ENCODE measurements at places on chromosomes 7 and 10.

DNA sequence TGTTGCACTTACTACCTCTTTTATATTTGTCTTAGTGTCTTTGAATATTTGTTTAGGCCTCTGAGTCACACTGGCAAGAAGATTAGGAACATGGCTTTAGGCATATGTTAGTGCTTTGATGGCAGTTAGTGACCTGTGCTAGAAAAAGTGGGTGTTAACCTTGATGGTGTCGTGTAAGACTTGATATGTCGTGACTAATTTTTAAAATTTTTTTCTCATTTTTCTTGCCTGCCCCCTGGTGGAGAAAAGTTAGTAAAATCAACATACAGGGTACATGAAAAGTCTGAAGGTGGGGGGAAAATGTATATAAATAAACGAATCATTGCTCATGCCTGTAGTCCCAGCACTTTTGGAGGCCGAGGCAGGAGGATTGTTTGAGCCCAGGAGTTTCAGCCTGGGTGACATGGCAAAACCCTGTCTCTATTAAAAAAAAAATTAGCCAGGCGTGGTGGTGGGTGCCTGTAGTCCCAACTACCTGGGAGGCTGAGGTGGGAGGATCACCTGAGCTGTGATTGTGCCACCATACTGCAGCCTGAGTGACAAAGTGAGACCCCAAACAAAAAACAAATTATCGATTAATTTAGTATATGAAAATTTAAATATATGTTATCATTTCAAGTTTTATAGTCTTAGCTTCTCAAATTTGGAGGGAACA is 44.6 kb downstream of the TAX1BP1 start:
- DNase-seq = peak; percentile 17

DNA sequence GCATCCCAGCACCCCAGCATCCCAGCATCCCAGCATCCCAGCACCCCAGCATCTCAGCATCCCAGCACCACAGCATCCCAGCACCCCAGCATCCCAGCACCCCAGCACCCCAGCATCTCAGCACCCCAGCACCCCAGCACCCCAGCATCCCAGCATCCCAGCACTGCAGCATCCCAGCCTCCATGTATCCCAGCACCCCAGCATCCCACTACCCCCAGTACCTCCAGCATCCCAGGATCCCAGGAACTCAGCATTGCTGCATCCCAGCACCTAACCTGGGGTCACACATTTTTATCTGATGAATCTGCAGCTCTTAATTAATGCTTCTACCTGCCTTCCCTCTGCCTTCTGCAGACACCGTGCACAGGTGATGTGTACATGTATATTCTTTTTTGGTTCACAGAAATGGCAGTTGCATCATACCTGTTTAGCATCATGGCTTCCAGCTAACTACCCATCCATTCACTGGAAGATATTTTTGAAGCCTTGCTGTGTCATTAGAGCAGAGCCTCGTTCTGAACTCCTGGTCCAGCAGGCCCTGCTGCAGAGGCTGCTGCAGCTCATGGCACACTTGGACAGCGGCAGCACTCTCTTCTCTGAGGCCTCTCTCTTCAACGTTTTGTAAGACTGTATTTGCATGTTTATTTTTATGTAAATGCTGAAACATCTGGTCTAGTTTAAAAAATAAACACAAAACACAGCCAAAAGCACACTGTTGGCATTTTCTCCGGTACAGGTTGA is 4.6 kb upstream of the CFAP46 start:
- no peak for DNase-seq

- no peak for DNase-seq
Measured at GRCh38 chr10:129710510-129710847, 243.4 kb downstream of the MGMT start.

- DNase-seq = no peak
Measured at GRCh38 chr10:14624600-14624999, 150.1 kb downstream of the FAM107B start.

DNA sequence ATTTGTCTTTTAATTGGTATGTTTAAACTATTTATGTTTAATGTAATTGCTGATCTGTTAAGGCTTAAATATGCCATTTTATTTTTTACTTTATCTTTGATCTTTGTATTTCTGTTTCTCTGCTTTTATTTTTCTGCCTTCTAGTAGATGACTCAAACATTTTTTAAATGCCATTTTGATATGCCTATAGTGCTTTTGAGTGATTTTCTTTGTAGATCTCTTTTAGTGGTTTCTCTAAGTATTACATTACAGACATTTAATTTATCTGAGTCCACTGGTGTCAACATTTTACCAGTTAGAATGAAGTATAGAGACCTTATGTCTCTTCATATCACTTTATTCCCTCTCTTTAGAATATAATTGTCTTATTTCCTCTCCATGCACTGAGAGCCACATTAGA is 32.7 kb downstream of the IL6 start:
- DNase-seq = no peak

GRCh38 chr7:81776161-81776560 is 6.3 kb upstream of the HGF start:
- no peak for DNase-seq
